ENCODE measurements at places on chromosomes 13 and 19. TPM values are rescaled to one million over a fixed set of nuclear protein-coding genes. Genes with fewer than 3 reads are reported as not detected.

Gene GNA15
- 1.2 TPM for total RNA-seq

Gene UPK1A
- not detected for total RNA-seq

Gene SLC10A2
- not detected for total RNA-seq

Gene CD37
- 3.7 TPM for total RNA-seq

Gene CCDC70
- not detected for total RNA-seq

GRCh38 chr13:108044954-108045353 is 170.4 kb downstream of the LIG4 start:
- no peak for DNase-seq

- DNase-seq = peak; percentile 47
Measured at GRCh38 chr19:54430306-54431254, 15.3 kb downstream of the TTYH1 start.

DNA sequence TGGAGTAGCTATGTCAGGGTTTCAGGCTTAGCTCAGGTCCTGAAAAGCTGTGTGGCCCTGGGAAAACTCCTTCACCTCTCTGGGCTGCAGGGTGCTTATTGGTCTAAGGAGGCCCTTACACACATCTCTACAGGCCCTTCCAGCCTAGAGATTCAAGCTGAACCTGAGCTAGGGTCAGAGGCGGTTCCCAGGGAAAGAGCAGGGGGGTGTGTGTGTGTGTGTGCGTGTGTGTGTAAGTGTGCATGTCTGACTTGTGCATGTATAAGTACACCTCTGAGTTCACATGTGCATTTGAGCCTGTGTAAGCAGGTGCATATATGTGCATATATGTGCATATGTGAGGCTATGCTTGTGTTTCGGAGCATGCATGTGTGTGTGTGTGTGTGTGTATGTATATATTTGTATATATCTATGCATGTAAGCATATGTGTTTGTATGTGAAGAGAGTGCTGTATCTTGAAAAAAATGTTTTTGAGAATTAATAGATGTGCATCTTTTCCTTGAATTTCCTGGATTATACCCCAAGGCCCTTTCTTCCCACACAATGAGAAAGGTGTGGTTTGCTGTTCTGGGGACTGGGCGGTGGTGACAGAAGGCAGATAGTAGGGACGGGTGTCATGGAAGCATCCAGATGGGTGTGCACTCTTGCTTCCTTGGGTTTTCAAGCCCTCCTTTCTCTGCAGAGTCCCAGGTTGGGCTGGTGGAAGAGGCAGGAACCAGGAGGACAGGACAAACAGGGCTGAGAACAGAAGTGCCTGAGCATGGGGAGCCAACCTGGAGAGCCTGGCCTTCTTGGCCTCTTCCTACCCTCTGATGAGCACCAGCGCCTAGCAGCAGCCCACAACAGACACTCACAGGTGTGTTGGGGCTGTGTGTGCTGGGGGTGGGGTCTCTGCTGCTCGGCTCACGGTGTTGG is 150.3 kb upstream of the TSHZ3 start:
- no peak for DNase-seq

GRCh38 chr13:46885018-46885417 is 11.8 kb downstream of the HTR2A start:
- no peak for DNase-seq

GRCh38 chr19:47614021-47614295 is 5.0 kb downstream of the BICRA start:
- no peak for DNase-seq

- DNase-seq = no peak
Measured at GRCh38 chr19:40693150-40693788, 2.8 kb upstream of the NUMBL start.

- DNase-seq = no peak
Measured at GRCh38 chr13:80618781-80619180, 277.9 kb upstream of the SPRY2 start.

GRCh38 chr19:17254636-17255035 is 8.9 kb upstream of the NR2F6 start:
- DNase-seq = no peak

DNA sequence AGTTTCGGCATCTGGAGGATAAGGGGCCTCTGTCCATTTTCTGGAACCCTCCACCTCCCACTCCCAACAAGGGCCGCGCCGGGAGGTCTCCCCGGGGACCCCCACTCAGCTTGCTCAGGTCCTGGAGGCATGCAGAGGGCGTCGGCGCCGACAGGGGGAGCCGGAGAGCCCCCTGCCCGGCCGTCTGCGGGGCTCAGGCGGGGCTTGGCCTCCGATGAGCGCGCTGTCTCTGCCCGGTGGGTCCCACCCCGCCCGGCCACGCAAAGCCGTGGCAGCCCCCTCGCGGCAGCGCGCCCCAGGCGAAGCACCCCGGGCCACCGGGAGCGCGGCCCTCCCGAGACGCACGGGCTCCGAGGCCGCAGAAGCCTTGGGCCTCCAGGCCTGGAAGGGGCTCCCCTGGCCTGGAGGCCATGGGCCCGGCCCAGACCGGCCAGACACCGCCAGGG is 149.7 kb upstream of the ZNF536 start:
- no peak for DNase-seq

DNA sequence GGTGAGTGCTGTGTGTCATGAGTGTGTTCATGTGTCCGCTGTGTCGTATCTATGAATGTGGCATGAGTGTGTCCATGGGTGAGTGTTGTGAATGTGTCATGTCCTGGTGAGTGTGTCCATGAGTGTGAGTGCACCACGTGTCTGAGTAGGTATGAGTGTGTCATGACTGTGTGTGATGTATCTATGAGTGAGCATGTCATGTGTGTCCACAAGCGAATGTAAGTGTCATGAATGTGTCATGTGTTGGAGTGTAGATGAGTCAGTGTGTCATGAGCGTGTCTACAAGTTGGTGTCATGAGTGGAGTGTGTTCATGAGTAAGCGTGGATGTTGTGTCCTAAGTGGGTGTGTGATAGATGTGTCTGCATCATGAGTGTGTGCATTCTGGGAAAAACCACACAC is 129.4 kb downstream of the TUBA3C start:
- no peak for DNase-seq

DNA sequence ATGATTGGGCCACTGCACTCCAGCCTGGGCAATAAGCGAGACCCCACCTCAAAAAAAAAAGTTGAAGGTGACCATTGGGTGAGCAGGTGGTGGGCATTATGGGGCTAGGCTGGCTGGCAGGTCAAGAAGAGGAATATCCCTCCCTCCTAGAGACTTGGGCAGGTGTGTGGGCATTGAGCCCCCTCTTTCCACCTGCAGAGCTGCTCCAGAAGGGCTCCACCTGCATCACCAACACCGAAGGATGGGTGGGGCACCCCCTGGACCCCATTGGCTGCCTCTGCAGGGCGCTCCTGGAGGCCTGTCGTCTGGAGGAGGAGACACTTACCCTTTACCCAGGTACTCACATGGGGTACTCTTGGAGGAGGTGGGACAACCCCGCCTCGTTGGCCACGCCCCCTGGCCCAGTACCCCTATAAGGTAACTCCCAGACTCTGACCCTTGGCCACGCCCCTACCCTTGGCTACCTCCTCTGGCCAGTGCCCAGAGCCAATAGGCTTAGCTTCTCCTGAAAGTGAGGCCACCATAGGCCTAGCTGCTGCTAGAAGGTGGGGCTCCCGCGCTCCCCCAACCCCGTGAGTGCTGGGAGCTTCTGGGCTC is 21.9 kb downstream of the ZSWIM4 start:
- DNase-seq = no peak

- DNase-seq = no peak
Measured at GRCh38 chr19:30090476-30090875, 148.4 kb downstream of the URI1 start.

DNA sequence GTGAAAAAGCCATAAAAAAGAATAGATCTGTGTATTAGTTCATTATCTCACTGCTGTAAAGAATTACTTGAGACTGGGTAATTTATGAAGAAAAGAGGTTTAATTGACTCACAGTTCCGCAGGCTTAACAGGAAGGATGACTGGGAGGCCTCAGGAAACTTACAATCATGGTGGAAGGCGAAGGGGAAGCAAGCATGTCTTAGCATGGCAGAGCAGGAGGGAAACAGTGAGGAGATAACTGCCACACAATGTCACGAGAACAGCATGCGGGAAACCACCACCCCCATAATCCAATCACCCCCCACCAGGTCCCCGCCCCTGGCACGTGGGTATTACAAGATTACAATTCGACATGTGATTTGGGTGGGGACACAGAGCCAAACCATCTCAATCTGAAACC is 39.1 kb upstream of the EEF1AKMT1 start:
- DNase-seq = no peak

GRCh38 chr19:37484406-37485168 is 15.4 kb downstream of the ZNF570 start:
- no peak for DNase-seq

DNA sequence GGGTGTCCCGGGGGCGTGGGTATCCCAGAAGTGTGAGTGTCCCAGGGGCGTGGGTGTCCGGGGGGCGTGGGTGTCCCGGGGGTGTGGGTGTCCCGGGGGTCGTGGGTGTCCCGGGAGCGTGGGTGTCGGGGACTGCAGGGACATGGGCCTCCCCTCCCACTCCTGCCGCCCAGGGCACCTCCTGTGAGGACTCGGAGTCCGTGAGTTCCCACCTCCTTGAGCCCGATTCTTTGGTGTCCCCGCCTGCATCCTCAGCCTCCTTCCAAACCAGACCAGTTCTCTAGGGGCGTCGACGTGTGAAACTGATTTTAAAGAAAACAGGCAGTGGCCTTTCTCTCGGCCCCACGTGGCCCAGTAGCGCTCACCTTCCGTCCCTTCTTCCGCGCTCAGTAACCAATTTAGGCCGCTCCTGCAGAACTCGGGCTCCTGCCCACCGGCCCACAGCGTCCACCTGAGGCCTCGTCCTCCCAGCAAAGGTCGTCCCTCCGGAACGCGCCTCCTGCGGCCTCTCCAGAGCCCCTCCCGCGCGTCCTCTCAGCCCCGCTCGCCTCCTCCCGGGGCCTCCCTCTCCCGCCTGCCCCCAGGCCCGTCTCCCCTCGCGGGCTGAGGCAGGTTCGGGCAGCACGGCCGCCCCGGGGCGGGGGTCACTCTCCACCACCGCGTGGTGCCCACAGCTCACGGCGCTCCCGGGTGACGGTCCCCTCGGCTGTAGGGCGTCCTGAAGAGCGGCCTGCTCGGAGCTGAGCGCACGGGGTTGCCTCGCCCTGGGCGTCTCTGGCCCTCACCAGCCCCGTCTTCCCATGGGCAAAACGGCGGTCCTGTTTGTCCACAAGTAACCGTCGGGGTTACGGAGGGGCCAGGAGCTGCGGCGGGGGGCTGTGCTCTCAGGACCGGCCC is 3.8 kb downstream of the F7 start:
- DNase-seq = peak; percentile 13

DNA sequence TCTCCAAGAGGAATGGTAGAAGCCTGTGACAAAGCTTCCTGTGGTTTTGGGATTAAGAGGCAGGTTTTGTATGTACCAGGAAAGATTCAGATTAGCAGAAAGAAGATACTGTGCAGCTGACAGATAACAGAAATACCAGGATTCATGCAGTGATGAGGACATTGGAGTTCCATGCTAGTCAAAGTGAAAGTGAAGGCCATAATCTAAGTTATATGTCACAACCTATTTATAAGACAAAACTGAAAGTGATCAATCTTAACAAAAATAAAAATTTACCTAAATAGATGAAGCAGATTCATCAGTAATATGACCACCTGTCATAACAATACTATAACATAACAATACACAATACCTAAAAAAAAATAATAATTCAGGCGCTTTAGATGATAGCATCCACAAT is 1305.2 kb upstream of the PCDH9 start:
- DNase-seq = no peak

All from left ventricle myocardium inferior (tissue), 1 donor.